ENCODE measurements at places on chromosomes 6 and 20.

GRCh38 chr20:32749914-32750637 lies 6.8 kb upstream of the COMMD7 start:
- DNase-seq = no peak

- no peak for DNase-seq
Observed at GRCh38 chr6:35596448-35597442, 84.0 kb upstream of the TULP1 start.

GRCh38 chr6:39892490-39893129 lies 41.7 kb downstream of the MOCS1 start:
- peak; percentile 85 for DNase-seq

- DNase-seq = peak; percentile 41
Observed at GRCh38 chr20:45450097-45450818, 19.3 kb upstream of the WFDC2 start.

- DNase-seq = no peak
Observed at GRCh38 chr6:81897793-81898192, 145.3 kb upstream of the TENT5A start.

GRCh38 chr6:69427882-69428281 lies 368.9 kb downstream of the LMBRD1 start:
- no peak for DNase-seq

DNA sequence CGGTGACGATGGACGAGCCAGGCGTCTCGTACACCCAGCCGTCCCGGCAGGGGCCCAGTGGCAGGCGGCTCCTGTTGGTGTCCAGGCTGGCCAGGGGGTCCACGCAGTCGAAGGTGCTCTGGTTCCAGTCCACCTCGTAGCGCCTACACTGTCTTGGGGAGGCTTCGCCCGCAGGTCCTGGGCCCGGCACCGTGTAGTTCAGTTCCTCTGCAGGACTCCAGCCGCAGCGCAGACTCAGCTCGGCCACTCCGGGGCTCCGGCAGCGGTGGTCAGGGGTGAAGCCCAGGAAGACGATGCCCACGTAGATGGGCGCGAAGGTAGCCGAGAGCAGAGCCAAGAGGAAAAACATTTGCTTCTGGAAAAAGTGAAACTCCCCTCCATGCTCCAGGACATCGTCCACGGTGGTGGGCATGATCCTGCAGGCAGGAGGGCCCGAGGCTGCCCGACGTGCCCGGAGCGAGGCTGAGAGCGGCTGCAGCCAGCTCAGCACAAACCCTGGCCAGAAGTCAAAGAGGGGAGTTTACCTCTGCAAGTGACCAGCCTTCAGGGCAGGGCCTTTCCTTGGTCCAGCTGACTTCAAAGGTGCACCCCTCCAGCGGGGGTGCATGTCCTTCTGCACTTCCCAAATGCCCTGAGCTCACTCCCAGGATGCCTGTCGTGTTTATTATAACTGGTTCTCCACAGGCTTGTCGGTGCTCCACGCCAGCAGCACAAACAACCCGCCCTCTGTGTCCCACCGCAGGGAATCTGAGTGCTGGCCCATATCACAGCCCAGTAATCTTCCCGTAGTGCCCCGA lies at the start of gene SLC22A2:
SLC22A2 (minus strand) TSS at position 476 of the 797 bp plus-strand sequence; CDS start at position 412, 64 bp downstream.
- DNase-seq = no peak

DNA sequence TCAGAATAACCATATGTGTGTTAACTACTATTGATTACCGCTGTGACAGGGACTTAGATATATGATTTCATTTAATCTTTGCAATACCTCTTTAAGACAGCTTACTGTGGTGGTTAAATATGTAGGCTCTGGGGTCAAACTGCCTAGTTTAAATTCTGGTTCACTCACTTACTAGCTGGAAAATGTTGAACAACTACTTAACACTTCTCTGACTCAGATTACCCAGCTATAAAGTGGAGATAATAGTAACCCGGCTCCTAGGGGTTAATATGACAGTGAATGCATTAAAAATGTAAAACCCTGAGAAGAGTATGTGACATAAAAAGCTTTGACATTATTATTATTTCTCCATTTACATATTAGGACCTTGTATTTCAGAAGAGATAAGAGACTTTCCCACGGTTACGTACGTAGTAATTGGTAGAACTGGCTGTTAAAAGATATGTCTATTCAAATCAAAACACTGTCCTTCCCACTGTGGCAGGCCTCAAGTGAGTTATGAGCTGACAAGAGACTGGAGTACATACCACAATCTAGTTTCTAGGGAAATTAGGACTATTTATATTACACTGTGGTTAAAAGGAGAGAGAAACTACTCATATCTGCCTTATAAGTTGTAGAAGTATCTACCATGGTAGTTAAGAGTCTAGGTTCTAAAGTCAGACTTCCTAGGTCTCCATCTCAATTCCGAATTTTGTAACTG lies 4.4 kb upstream of the PLCB1 start:
- DNase-seq = no peak

DNA sequence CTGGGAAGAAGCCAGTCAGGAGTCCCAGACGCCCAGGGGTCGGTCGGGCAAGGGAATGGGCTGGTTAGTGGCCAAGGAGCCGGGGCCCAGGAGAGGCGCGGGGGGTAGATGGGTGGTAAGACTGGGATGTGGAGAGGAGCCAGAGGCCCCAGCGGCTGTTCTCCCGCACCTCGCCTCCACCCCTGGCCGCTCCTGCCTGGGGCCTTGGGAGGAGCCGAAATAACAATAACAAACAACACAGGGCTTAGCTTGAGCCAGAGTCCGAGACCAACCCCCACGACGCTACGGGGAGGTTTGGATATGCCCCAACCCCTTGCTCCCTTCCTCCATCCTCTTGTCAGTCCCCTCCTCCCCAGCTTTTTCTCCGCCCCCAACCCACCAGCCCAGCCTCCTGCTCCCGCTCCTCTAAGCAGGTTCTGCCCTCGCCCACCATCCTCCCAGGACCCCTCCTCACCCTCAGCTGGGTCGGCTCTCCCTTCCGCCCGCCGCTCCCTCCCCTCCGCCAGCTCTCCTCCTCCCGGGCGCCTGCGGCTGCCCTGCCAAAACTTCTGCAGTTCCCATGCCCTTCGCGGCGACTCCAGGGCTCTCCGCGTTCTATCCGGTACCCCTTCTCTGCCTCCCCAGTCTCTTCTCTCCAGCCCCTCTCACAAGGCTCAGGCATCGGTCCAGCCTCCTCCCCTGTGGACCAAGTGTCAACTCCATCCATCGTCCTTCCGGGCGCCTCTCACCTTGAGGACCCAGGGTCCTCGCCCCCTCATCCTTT lies 1.1 kb downstream of the RNF39 start:
- DNase-seq = peak; percentile 39

DNA sequence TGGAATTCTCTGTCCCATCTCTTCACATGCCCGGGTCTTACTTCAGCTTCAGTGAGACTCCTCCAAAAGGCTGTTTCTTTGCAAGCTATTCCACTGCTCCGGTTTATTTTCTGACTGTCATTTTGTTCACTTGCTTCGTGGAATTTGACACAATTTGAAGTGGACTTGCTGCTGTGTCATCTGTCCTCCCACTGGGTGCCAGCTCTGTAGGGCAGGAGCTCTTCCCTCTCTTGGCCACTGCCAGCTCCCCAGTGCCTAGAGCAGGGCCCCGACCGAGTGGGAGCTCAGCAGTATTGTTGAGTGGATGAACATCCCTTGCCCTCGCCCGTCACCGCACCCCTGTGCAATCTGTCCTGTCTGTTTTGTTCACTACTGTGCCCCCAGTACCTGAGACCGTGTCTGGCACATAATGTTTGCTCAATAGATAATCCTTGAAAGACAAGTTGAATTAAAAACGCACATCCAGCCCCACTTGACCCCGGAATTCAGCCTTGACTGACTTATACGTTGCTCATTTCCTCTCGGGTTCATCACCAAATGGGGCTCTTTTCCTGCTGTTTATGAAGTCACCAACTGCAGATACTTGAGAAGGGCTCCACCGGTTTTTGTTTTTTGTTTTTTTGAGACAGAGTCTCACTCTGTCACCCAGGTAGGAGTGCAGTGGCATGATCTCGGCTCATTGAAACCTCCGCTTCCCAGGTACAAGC lies 170.3 kb upstream of the KCNG1 start:
- DNase-seq = no peak

DNA sequence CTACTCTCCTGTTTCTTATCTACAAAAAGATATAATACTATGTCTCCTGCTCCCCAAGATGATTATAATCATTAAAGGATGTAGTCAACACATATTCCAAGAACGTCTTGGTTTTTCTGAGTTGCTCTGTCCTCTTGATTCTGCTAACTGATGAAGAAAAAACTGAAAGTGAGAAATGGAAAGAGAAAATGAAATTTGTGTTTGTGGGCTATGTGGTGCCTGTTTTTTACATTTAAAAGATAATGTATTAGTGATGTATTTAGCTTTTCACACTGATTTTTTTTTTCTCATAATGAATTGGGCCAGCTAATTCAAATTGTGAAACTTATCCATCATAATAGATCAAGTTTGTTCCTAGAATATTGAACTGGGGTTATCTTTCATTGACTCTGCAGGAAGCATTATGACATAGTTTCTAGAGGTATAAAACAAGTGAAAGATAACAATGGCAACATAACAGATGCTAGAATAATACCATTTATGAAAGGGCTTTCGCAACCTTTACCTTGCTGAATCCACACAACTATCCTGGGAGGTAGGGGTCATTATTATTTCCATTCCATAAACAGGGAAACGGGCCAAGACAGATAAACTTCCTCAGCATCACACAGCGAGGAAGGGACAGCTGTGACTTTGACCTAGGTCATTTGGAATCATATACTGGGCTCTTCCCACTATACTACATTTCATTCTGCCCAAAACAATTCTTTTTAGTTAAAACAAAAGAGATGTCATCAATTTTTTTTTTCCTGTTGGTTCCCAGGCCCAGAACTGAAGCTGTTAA lies 336.7 kb downstream of the GJA1 start:
- no peak for DNase-seq

DNA sequence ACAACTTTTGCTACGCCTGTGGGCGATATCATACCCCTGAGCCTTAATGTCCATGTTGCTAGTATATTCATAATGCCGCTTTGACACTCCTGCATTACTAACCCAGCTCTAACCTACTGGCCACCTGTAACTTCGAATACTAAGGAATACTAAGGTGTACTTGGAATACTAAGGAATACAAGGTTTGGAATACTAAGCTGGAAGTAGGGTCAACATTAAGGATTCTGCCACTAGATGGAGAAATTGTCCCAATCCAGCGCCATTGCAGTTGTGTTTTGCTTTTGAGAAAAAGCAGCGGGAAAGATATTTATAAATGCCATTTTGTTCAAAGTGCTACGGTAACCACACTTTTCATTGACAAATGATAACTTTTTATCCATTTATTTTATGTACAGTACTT lies 10.7 kb downstream of the TBXT start:
- no peak for DNase-seq

GRCh38 chr6:119581220-119581619 lies 231.7 kb upstream of the MAN1A1 start:
- DNase-seq = no peak
